ENCODE measurements at places on chromosomes 7 and 10. TPM values are rescaled to one million over a fixed set of nuclear protein-coding genes. Genes with fewer than 3 reads are reported as not detected.

DNA sequence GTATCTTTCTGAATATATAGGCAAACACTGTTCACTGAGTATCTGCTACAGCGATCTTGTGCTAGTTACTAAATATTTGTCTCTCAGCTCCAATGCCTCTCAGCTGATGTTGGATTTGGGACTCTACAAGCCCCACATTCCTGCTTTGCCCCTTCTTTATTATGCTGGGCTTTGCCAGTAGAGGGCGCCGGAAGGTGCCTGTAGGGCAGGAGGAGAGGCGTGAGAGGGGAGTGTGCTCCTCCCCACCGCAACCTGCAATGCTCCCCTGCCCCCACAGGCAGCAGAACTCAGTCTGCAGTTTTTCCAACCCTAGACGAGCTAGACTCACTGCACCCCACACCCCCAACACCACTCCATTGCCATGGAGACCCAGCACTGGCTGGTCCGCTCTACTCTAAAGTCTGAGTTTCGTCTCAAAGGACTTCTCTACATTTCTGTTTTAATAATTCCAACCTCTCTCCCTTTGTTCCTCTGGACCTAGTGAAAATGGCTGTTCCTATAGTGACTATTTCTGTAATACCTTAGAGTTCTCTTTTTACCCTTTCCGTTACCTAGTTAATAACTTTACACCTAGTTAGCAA, 337.6 kb downstream of the CCSER2 start:
- H3K36me3 ChIP-seq: no peaks in the 10 kb centered on the region
- no peaks in the 10 kb centered on the region for H3K4me1 ChIP-seq
- H3K27me3 ChIP-seq: no peaks in the 10 kb centered on the region
- peak; percentile 52 for DNase-seq

DNA sequence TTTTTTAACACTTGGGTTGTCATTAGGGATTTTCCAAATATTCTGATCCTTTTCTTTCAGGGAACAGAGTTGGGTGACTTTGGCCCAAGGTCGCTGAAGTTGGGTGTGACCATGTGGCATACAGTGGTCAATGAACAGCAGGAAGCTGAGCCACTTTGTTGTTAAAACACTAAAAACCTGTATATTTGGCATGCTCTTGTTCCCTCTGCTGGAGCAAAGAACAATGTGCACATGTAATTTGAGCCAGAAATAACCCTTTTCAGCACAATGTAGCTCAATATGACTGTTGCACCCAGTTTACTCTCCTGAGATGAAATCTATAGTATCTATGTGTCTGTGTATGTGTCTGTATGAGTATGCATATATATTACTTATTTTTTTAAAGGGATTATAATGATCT, 74.9 kb downstream of the ADCYAP1R1 start:
- H3K27ac ChIP-seq: no peak overlapping the region
- H3K4me3 ChIP-seq: no peak overlapping the region
- no peak for DNase-seq
- H3K36me3 ChIP-seq: no peaks in the 10 kb centered on the region
- no peaks in the 10 kb centered on the region for H3K27me3 ChIP-seq

GRCh38 chr7:71385330-71385729, 253.4 kb downstream of the GALNT17 start:
- H3K4me1 ChIP-seq: no peaks in the 10 kb centered on the region
- no peaks in the 10 kb centered on the region for H3K36me3 ChIP-seq
- no peak for DNase-seq
- H3K27me3 ChIP-seq: no peaks in the 10 kb centered on the region
- H3K27ac ChIP-seq: no peak overlapping the region

- H3K4me3 ChIP-seq: no peak overlapping the region
- no peak for DNase-seq
- H3K27me3 ChIP-seq: no peaks in the 10 kb centered on the region
These were observed 31.6 kb downstream of the SLC16A12 start for GRCh38 chr10:89503652-89504370.

GRCh38 chr10:13631594-13631993, 44.8 kb downstream of the PRPF18 start:
- no peaks in the 10 kb centered on the region for H3K27me3 ChIP-seq
- no peak overlapping the region for H3K4me3 ChIP-seq
- H3K4me1 ChIP-seq: no peaks in the 10 kb centered on the region
- H3K27ac ChIP-seq: no peak overlapping the region

DNA sequence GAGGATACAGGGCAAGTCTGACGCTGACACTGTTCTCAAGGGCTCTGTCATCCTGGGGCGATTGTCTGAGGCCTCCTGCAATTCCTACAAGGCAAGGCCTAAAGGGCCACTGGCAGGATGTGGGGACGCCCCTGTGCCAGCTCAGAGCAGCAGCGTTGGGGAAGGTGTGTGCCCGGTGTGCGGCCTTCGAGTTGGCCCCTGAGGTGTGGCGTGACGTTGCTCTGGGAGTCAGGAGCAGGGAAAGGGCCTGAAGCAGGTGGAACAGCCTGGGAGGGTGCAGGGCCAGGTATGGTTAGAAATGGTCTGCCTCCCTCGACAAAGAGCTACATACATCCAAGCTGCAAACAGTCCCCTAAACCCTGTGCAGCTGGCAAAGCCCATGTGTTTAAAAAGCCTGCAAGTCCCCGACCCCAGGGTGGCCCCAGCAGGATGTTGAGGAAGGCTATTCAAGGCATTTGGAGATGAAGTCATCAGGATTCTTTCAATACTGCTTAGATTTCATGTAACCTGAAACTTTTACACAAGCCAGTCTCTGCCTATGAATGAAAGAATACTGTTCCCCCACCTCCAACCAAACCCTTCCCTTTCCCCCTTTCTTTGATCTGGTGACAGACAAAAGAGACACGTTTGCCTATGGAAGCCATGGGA, 142.5 kb upstream of the TNS3 start:
- DNase-seq: peak; percentile 75
- H3K27ac ChIP-seq: peak overlapping the region; percentile 85
- H3K36me3 ChIP-seq: no peaks in the 10 kb centered on the region
- H3K27me3 ChIP-seq: no peaks in the 10 kb centered on the region

- H3K27ac ChIP-seq: no peak overlapping the region
- H3K4me1 ChIP-seq: peaks cover 11% of the 10 kb centered on the region
- H3K4me3 ChIP-seq: no peak overlapping the region
- H3K27me3 ChIP-seq: peaks cover 15% of the 10 kb centered on the region
- H3K36me3 ChIP-seq: no peaks in the 10 kb centered on the region
These were observed 9.1 kb upstream of the CSGALNACT2 start for GRCh38 chr10:43128958-43129706.

- H3K27me3 ChIP-seq: no peaks in the 10 kb centered on the region
- no peak for DNase-seq
- no peak overlapping the region for H3K4me3 ChIP-seq
- H3K4me1 ChIP-seq: no peaks in the 10 kb centered on the region
These were observed 253.2 kb downstream of the BMPER start for GRCh38 chr7:34158368-34159153.

GRCh38 chr7:149458235-149458634, 2.6 kb downstream of the ZNF777 start:
- peaks cover 29% of the 10 kb centered on the region for H3K36me3 ChIP-seq
- peaks cover 25% of the 10 kb centered on the region for H3K4me1 ChIP-seq
- no peaks in the 10 kb centered on the region for H3K27me3 ChIP-seq
- no peak overlapping the region for H3K4me3 ChIP-seq
- DNase-seq: no peak

DNA sequence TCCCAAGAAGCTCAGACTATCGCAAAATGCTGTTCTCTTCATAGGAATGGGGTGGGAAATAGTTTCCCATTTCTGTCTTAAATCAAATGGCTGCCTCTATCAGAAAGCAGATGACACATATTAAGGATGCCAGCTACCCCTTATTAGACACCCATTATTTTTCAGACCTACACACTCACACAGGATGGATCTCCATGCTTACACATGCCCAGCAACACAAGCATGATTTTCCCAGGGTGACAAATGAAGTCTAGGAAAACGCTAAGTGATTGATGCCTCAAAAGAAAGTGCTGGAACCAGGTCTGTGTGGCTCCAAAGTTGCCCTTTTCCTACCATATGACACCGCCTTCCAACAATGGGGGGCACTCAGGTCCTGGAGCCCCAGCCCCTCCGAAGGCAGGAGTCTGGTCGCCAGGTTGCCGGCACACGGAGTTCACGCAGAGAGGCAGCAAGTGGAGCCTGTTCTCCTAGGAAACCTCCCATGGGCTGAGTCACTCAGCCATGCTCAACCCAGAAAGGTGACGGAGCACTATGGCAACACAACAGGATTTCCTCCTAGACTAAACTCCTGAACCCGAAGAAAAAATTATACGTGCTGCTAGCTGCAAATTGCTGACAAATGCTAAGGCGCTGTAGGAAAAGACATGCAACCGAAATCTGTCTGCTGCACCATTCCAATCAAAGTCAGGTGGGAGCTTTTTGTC, 19.8 kb downstream of the VOPP1 start:
- peak overlapping the region; percentile 43 for H3K27ac ChIP-seq
- H3K4me1 ChIP-seq: peaks cover 41% of the 10 kb centered on the region
- no peak overlapping the region for H3K4me3 ChIP-seq
- no peaks in the 10 kb centered on the region for H3K27me3 ChIP-seq
- DNase-seq: no peak

- no peaks in the 10 kb centered on the region for H3K36me3 ChIP-seq
- no peaks in the 10 kb centered on the region for H3K27me3 ChIP-seq
- no peaks in the 10 kb centered on the region for H3K4me1 ChIP-seq
- no peak overlapping the region for H3K4me3 ChIP-seq
These were observed 386.6 kb upstream of the POM121L12 start for GRCh38 chr7:52648872-52649271.

GRCh38 chr10:23457632-23458417, 18.9 kb downstream of the OTUD1 start:
- H3K4me3 ChIP-seq: no peak overlapping the region
- DNase-seq: no peak
- no peaks in the 10 kb centered on the region for H3K4me1 ChIP-seq
- no peaks in the 10 kb centered on the region for H3K27me3 ChIP-seq
- H3K27ac ChIP-seq: no peak overlapping the region

DNA sequence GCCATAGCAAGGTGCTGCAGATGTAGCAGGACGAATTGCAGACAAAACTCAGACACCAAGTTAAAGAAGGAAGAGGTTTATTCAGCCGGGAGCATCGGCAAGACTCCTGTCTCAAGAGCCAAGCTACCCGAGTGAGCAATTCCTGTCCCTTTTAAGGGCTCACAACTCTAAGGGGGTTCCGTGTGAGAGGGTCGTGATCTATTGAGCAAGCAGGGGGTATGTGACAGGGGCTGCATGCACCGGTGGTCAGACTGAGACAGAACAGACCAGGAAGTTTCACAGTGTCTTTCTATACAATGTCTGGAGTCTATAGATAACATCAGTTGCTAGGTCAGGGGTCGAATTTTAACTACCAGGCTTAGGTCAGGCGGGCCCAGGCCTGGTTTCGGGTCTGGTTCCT, 222.0 kb upstream of the C7orf33 start:
- H3K36me3 ChIP-seq: no peaks in the 10 kb centered on the region
- no peak overlapping the region for H3K27ac ChIP-seq
- H3K4me3 ChIP-seq: no peak overlapping the region

DNA sequence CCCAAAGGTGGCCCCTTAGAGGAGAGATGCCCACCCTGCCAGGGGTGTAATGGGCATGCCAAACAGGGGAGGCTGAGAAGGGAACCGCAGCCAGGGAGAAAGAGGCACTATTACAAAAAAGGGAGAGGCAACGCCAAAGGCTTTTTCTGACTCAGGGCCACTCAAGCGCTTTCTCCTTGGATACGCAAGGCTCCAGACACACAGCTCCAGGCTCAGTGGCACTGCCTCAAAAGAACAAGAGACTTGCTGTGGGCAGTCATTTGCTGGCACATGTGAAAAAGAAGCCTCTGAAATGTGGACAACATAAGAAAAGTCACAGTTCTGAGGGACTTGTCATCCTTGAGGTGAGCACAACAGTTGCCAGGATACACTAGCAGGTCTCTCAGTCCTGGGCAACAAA, 128.4 kb downstream of the DGKI start:
- H3K36me3 ChIP-seq: no peaks in the 10 kb centered on the region
- no peaks in the 10 kb centered on the region for H3K27me3 ChIP-seq
- DNase-seq: no peak
- peaks cover 32% of the 10 kb centered on the region for H3K4me1 ChIP-seq
- no peak overlapping the region for H3K4me3 ChIP-seq

GRCh38 chr10:133557381-133557780, 8.0 kb downstream of the SYCE1 start:
- H3K4me3 ChIP-seq: no peak overlapping the region
- H3K36me3 ChIP-seq: no peaks in the 10 kb centered on the region
- H3K27ac ChIP-seq: no peak overlapping the region
- DNase-seq: no peak

DNA sequence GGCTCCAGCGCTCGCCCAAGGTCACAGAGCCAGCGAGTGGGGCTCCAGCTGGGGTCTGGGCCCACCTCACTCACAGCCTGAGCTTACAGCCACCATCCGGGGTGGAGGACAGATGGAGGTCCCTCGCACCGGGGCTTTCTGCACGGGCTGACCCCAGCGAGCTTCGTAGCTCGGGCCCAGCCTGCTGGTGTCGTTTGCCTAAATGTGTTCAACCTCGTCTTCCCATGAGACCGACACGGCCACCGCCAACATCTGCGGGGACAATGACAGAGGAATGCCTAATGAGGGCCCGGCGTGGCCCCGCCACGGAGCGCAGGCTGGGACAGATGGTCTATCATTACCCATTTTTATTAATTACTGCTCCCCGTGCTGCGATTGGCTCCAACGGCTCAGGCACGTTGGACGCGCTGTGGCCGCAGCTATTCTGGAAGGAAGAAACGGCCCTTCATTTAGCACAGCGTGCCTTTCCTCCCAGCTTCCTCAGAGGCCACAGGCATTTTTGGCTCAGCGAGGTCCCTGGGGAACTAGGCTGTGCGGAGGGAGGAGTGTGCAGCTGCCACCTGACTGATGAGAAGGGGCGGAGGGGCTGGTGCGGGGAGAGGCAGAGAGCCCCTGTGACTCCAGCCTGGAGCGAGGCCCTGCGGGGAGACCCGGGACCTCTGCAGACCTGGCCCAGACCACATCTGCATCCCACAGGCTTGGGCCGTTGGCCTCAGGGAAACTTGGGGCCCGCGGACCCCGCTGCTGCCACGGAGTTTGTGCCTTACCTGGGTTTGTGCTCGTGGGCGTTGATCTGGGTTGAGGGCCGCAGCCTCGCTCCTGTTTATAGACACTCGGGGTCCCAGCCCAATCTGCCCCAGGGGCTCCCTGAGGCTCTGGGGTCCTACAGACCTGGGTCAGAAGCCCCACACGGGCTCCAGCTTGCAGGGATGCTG, 22.9 kb upstream of the ELFN1 start:
- H3K4me3 ChIP-seq: no peak overlapping the region
- H3K27me3 ChIP-seq: peaks cover 41% of the 10 kb centered on the region
- DNase-seq: no peak

GRCh38 chr10:15725603-15726002, 5.9 kb upstream of the ITGA8 start:
- no peaks in the 10 kb centered on the region for H3K36me3 ChIP-seq
- DNase-seq: peak; percentile 34
- no peak overlapping the region for H3K27ac ChIP-seq
- H3K27me3 ChIP-seq: no peaks in the 10 kb centered on the region
- no peak overlapping the region for H3K4me3 ChIP-seq
- no peaks in the 10 kb centered on the region for H3K4me1 ChIP-seq

GRCh38 chr10:35194906-35195305, 68.3 kb downstream of the CREM start:
- H3K36me3 ChIP-seq: no peaks in the 10 kb centered on the region
- H3K27me3 ChIP-seq: no peaks in the 10 kb centered on the region
- no peak for DNase-seq
- H3K4me3 ChIP-seq: no peak overlapping the region
- H3K27ac ChIP-seq: peak overlapping the region; percentile 54

Gene DDX50
- total RNA-seq: 61.6 TPM

Gene ALOX5
- total RNA-seq: not detected

Gene FAM25A
- total RNA-seq: not detected

Gene FKBP6
- not detected for total RNA-seq

Gene GIMAP5
- total RNA-seq: not detected

Gene EPC1
- total RNA-seq: 43.9 TPM

Gene PRLHR
- not detected for total RNA-seq

Gene KIAA1217
- 1.1 TPM for total RNA-seq

Gene SLC39A12
- not detected for total RNA-seq

Gene FAM13C
- 0.03 TPM for total RNA-seq

Gene GIMAP7
- not detected for total RNA-seq

Gene UBTD1
- 15.8 TPM for total RNA-seq

Gene OLAH
- total RNA-seq: 2.1 TPM

Gene ITGA8
- 8.7 TPM for total RNA-seq

All from SJSA1 (cell line).